Left ventricle myocardium inferior (tissue), 1 donor: ENCODE measurements at places on chromosomes 1 and 21.

GRCh38 chr1:151593730-151594129, 18.1 kb upstream of the SNX27 start:
- peaks cover 5% of the 10 kb centered on the region for H3K4me1 ChIP-seq
- no peak overlapping the region for H3K27ac ChIP-seq
- H3K4me3 ChIP-seq = no peak overlapping the region

- H3K4me3 ChIP-seq = no peak overlapping the region
- no peaks in the 10 kb centered on the region for H3K36me3 ChIP-seq
- H3K27ac ChIP-seq = no peak overlapping the region
- DNase-seq = no peak
Observed at GRCh38 chr1:180265201-180265600, 35.1 kb downstream of the LHX4 start.

DNA sequence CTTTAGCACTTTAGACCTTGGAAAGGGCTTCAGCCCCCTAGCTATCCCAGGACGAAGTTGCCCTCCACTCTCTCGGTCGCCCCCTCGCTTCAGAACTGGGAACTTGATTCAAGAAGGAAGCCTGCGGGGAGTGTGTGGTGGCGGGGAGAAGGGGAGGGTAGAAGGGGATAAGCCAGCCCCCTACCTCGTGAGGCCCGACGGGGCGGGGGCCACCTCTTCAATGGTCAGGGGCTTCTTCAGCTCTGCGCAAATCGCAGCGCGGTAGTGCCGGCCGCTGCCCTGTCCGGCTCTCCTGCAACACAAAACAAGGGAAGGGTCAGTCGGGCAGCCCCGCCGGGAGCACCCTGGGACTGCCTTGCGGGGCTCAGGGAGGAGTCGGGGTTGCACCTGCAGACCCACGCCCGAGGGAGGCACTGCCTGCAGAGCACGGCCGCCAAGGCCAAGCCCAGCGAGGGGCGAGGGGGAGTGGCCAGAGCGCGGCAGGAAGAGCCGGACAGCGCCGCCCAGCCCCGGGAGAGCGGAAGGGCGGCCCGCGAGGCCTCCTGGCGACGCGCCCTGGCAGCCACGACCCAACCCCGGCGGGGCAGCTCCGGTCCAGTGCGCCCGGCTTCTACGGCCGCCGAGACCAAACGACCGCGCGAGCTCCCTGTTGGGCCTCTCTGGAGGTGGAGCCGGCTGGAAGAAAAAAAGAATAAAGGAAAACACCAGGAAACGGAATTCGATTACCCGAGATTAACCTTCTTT, 56.2 kb upstream of the RASAL2 start:
- peak; percentile 91 for DNase-seq
- H3K27me3 ChIP-seq = no peaks in the 10 kb centered on the region
- peaks cover 59% of the 10 kb centered on the region for H3K4me1 ChIP-seq
- H3K27ac ChIP-seq = peak overlapping the region; percentile 95
- peak overlapping the region; percentile 83 for H3K4me3 ChIP-seq

DNA sequence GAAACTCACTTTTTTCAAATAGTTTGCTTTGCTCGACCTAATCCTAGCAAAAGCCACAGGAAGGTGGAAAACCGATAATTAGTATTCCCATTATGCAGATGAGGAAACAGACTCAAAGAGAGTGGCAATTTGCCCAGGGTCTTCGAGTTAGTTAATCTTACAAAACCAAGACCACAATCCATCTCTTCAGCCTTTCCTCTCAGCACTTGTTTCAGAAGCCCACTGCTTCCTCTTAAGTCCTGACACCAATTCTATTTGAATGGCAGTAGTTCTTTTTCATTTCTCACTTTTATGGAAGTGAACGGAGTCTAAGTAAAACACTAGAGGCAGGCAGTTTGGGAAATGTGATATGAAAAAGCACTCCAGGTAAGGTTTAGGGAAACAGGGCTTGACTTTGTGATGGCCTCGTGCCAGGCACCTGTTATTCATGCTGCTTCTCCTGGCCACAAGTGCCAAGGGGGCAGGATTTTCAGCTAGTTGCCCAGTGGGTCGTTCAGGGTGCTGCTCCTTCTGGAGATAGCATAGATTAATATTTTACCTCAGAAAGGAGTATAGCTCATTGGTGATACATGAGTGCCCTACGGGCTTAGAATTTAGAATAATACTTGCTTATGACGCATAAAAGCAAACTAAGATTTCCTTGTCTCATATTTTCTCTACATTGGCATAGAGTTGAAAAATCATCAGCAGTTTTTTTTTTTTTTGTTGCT, 76.6 kb upstream of the NRIP1 start:
- no peak overlapping the region for H3K4me3 ChIP-seq
- no peak overlapping the region for H3K27ac ChIP-seq
- no peaks in the 10 kb centered on the region for H3K27me3 ChIP-seq
- H3K36me3 ChIP-seq = no peaks in the 10 kb centered on the region

DNA sequence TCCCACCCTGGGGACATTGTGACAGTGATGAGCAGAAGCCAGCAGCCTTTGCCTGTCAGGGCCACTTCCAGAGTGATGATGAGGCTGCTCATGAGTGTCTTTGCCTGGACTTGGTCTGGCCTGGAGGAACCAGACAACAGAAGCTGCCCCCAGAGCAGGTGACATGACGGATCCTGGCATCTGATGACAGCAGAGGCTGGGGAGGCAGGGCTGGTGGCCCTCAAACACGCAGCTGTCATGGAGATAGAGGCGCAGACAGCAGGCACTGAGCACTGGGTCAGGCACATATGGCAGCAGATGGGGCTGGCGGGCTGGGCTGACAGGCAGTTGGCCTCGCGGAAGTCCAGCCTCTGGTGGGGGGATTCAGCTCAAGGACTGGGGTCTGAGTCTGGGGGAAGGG, 66.4 kb upstream of the STUM start:
- H3K27ac ChIP-seq = no peak overlapping the region
- no peaks in the 10 kb centered on the region for H3K36me3 ChIP-seq
- H3K27me3 ChIP-seq = peaks cover 66% of the 10 kb centered on the region
- DNase-seq = no peak
- H3K4me1 ChIP-seq = no peaks in the 10 kb centered on the region
- no peak overlapping the region for H3K4me3 ChIP-seq

- no peaks in the 10 kb centered on the region for H3K4me1 ChIP-seq
- no peak overlapping the region for H3K4me3 ChIP-seq
- DNase-seq = no peak
- no peaks in the 10 kb centered on the region for H3K27me3 ChIP-seq
- H3K36me3 ChIP-seq = no peaks in the 10 kb centered on the region
- no peak overlapping the region for H3K27ac ChIP-seq
Observed at GRCh38 chr1:90210633-90211491, 216.0 kb downstream of the ZNF326 start.

DNA sequence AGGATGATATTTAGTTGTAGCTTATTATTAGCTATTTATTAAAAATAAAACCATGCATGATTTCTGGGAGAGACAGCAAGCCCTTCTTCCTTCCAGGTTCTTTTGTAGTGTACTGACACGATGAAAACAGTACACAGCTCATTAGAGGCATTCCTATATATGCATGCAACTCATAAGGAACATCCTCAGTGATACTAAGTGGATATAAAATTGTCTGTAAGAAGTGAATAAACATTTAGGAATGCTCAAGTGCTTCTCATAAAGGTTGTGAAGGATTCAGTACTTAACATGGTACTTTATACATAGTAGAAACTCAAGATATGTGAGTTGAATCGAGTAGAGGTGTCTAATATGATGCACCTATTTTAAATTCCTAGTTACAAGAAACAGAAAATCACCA, 287.7 kb downstream of the SDCCAG8 start:
- no peaks in the 10 kb centered on the region for H3K4me1 ChIP-seq
- no peak overlapping the region for H3K4me3 ChIP-seq
- no peaks in the 10 kb centered on the region for H3K27me3 ChIP-seq
- no peak overlapping the region for H3K27ac ChIP-seq

GRCh38 chr1:20291645-20292084, 990 bp downstream of the VWA5B1 start:
- H3K4me3 ChIP-seq = peak overlapping the region; percentile 39
- H3K4me1 ChIP-seq = peaks cover 13% of the 10 kb centered on the region
- DNase-seq = no peak
- H3K36me3 ChIP-seq = no peaks in the 10 kb centered on the region
- H3K27ac ChIP-seq = no peak overlapping the region
- peaks cover 75% of the 10 kb centered on the region for H3K27me3 ChIP-seq

DNA sequence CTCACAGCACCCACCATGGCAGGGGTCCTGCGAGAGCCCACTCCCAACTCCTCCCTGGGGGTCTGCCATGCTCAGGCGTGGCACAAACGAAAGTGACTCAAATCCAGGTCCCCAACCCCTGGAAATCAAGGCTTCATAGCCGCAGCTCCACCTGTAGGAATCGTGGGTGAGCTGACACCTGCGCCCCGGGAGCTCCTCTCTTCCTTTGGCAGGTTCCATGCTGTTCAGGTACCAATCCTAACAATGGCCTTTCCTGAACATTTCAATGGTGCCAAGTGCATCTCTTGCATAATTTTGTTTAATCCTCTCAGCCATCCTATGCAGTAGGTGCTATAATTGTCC, 28.9 kb upstream of the NPPB start:
- peak overlapping the region; percentile 89 for H3K27ac ChIP-seq
- peaks cover 46% of the 10 kb centered on the region for H3K4me1 ChIP-seq
- no peak overlapping the region for H3K4me3 ChIP-seq
- no peaks in the 10 kb centered on the region for H3K27me3 ChIP-seq

DNA sequence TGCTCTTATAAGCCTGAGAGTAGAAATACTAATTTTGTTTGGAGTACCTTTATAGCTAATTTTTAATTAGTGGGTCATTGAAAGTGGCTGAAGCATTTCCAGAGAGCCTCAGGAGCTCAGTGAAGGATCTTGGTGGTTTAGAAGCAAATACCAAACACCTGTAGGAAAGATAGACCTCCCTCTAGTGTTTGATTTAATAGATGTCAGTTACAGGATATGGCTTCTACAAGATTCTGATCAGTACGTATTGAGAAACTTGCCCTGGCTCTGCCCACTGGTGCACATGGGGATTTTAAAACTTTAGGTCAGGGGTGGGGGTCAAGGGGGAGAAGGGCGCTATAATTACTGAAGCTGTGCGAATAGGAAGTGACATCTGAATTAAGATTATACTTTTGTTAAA, 122.2 kb downstream of the POU2F1 start:
- H3K36me3 ChIP-seq = peaks cover 13% of the 10 kb centered on the region
- H3K27ac ChIP-seq = no peak overlapping the region
- DNase-seq = no peak
- H3K4me1 ChIP-seq = peaks cover 5% of the 10 kb centered on the region

DNA sequence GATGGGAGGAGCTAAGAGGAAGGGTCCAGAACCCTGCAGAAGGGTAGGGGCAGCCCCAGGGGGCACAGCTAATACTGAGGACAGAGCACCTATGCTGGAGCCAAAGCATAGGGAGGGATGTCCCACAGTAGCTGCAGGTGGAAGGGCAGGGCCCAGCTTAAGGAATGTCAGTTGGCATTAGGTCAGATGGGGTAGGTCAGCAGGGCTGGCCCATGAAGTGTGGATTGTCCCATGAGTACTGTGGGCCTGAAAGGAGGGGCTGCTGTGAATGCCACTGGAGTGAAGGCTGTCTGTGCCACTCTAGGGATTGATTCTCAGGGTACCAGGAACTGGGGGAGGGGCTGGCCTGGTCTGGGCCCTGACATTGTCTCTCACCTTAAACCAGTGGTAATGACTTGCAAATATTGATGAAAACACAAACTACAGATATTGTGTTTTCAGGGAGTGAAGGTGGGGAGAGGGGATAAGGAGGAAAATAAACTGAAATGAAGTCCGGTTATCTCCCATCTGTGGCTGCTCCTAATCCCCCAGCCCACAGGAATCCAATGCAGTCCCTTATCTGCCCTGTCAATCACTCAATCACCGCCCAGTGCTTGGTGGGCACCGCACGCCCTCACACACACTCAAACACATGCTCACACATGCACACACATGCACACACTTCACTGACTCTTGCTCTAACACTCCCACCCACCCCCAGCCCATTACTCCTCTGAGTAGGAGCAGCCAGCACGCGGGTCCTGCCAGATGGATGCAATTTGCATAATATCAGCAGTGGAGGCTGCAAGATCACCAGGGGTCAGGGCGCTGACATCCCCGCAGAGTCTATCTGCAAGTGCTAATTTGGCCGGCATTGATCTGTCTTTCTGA, 27.8 kb downstream of the DMAP1 start:
- peak overlapping the region; percentile 87 for H3K27ac ChIP-seq
- H3K36me3 ChIP-seq = peaks cover 10% of the 10 kb centered on the region
- DNase-seq = no peak
- H3K4me1 ChIP-seq = peaks cover 27% of the 10 kb centered on the region
- H3K4me3 ChIP-seq = no peak overlapping the region
- no peaks in the 10 kb centered on the region for H3K27me3 ChIP-seq

DNA sequence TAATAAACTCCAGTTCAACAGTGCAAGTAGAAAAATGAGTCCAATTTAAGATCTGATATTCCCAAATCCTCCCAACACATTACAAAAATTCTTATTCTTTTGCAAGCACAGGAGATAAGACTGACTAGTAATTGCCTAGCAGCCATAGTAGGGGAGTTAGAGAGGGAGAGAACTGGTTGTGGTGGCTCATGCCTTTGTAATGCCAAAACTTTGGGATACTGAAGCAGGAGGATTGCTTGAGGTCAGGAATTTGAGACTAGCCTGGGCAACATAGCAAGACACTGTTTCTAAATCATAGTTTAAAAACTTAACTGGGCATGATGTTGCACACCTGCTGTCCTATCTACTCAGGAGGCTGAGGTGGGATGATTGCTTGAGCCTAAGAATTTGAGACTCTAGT, 26.7 kb upstream of the PAPPA2 start:
- H3K4me1 ChIP-seq = peaks cover 15% of the 10 kb centered on the region
- H3K36me3 ChIP-seq = no peaks in the 10 kb centered on the region
- H3K4me3 ChIP-seq = no peak overlapping the region
- no peaks in the 10 kb centered on the region for H3K27me3 ChIP-seq

- H3K4me3 ChIP-seq = no peak overlapping the region
- no peak for DNase-seq
- no peak overlapping the region for H3K27ac ChIP-seq
- H3K36me3 ChIP-seq = no peaks in the 10 kb centered on the region
- peaks cover 98% of the 10 kb centered on the region for H3K27me3 ChIP-seq
Observed at GRCh38 chr1:157278383-157279137, 140.4 kb upstream of the ETV3 start.

DNA sequence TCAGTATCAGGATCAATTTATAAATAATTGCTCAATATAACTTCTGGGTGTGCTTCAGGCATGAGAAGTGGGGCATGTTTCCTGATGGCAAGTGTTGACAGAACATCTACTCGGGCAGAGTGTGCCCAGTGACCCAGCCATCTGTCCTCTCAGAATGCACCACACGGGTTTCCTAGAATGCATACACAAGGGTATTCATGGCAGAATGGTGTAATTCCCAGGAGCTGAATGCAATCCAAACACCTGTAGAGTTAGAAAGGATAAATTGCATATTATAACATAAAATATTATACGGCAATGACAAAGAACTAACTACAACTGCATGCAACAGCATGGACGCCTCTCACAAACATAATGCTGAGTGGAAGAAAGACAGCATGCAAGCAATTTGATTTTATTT, 391.9 kb downstream of the SIPA1L2 start:
- H3K4me3 ChIP-seq = no peak overlapping the region
- no peaks in the 10 kb centered on the region for H3K36me3 ChIP-seq

DNA sequence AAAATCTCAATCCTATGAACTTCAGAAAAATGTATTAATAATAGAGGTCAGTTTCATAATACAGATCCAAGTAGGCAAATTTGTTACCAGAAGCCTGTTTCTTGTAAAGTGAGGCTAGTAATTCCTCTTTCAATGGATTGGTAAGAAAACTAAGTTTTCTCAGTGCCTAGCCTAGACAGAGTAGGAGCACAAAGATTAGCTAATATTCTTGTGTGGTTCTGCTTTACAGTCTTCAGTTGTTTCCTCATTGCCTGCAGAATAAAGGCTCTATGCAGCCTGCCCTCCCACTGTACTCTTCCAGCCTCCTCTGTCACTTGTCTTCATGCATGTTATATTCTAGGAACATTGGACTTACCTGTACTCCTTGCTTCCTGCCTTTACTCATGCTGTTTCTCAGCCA, 2.4 kb upstream of the PPP1R15B start:
- H3K4me1 ChIP-seq = peaks cover 75% of the 10 kb centered on the region
- no peak for DNase-seq
- peaks cover 4% of the 10 kb centered on the region for H3K36me3 ChIP-seq
- no peaks in the 10 kb centered on the region for H3K27me3 ChIP-seq
